Breast epithelium (tissue), 4 donors: ENCODE measurements at places on chromosomes 3 and 15. TPM values are rescaled to one million over a fixed set of nuclear protein-coding genes. Genes with fewer than 3 reads are reported as not detected.
A peak's percentile ranks its signal among the peaks of the same experiment; 100 is the strongest.

GOLGA8A gene
- total RNA-seq, result 73.4 TPM

FYTTD1 gene
- total RNA-seq, result 56.7 TPM

- no peak for DNase-seq
- no peaks in the 10 kb centered on the region for H3K27me3 ChIP-seq
- no peaks in the 10 kb centered on the region for H3K36me3 ChIP-seq
- no peak overlapping the region for H3K27ac ChIP-seq
- H3K4me1 ChIP-seq, result no peaks in the 10 kb centered on the region
Measured at GRCh38 chr15:35450492-35450891, 95.5 kb downstream of the DPH6 start.

DNA sequence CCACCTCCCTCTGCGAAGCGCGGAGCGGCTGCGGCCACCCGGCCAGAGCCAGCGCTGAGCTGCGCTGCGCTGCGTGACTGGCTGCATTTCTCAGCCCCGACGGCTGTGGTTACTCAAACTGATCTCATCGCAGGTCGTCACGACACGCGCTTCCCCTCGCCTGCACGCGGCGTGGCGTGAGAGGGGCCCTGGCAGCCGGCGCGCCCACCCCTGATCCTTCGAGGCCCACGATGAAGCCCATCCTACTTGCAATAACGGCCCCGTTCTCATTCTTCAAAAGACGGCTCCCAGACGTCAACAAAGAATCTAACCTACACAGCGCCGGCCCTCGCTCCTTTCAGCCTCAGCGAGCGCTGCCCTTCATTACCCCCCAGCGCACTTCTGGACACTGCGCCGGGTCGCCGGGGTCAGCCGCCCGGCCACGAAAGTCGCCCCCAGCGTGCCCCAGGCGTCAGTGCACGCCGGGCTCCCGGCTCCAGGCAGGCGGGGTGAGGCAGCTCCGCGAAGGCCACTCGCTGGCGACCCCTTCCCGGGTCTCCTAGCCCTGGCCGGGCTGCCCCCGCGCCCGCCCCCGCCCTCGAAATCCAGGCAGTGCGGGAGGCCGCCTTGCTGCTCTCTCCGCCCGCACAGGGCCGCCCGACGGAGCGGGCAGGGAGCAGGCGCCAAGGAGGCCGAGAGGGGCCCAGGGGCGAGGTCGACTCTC lies 9.9 kb upstream of the LEKR1 start:
- DNase-seq, result no peak
- no peaks in the 10 kb centered on the region for H3K27me3 ChIP-seq
- H3K27ac ChIP-seq, result peak overlapping the region; percentile 90
- H3K4me3 ChIP-seq, result peak overlapping the region; percentile 55

PLIN1 gene
- total RNA-seq, result 2,292 TPM

SERPINI2 gene
- total RNA-seq, result 1.6 TPM

DNA sequence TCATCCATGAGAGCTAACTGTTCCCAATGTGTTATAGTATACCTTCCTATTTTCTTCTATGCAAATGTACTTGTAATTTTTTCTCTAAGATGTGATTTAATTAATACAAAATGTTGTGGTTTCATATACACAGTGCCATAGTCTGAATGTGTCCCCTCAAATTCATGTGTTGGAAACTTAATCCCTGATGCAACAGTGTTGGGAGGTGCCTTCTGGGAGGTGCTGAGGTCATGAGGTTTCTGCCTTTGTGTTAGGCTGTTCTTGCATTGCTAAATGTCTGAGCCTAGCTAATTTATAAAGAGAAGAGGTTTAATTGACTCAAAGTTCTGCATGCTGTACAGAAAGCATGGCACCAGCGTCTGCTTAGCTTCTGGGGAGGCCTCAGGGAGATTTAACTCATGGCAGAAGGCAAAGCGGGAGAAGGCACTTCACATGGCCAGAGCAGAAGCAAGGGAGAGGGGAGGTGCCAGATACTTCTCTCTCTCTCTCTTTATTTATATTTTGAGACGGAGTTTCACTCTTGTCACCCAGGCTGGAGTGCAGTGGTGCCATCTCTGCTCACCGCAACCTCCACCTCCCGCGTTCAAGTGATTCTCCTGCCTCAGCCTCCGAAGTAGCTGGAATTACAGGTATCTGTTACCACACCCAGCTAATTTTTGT lies 34.7 kb upstream of the BNIP2 start:
- no peak overlapping the region for H3K27ac ChIP-seq
- H3K4me1 ChIP-seq, result no peaks in the 10 kb centered on the region

GRCh38 chr3:33364531-33365128 lies 75.6 kb downstream of the UBP1 start:
- no peak for DNase-seq
- H3K4me3 ChIP-seq, result no peak overlapping the region
- H3K36me3 ChIP-seq, result no peaks in the 10 kb centered on the region
- no peaks in the 10 kb centered on the region for H3K4me1 ChIP-seq

RABL3 gene
- 35.4 TPM for total RNA-seq
